ENCODE measurements at places on chromosomes 6 and 20.

DNA sequence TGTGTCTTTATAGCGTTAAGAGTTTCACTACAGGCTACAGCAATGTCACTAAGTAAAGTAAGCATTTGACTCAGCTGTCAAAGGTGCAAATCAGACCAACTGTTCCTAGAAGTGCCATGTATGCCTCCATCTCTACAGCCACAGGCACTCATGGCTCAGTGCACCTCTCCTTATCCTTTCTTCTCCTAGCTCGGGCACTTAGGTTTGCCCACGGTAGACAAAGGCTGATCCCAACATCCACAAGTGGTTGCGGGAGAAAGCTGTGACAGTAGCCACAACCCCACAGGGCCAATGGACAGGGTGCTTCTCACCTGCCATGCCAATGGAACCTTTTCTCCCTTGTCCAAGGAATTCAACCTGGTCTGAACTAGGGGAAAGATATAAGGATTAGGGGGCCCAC, 228.5 kb upstream of the EXOC2 start:
- no peak for DNase-seq

DNA sequence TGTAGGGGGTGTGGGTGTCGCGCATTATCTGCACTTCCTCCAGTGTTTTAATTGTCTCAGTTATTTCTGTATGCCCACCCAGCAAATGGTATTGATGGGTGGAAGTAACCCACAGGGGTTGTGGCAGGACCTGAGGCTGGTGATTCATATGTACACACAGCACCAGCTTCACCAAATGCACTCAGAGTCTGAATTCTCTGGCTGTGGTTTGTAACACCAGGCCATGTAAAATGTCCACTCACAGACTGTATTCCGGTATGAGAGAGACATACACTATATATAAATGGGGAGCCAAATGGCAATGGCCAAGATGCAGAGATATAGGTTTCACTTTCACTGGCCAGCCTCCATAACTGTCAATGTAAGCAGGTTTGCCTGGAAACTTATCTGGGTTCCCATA, 76.3 kb upstream of the FBXL4 start:
- DNase-seq, result no peak

- no peak for DNase-seq
Observed at GRCh38 chr20:49874696-49875095, 40.6 kb downstream of the SPATA2 start.

GRCh38 chr6:28215425-28215824, 9.7 kb upstream of the ZSCAN9 start:
- DNase-seq, result no peak

DNA sequence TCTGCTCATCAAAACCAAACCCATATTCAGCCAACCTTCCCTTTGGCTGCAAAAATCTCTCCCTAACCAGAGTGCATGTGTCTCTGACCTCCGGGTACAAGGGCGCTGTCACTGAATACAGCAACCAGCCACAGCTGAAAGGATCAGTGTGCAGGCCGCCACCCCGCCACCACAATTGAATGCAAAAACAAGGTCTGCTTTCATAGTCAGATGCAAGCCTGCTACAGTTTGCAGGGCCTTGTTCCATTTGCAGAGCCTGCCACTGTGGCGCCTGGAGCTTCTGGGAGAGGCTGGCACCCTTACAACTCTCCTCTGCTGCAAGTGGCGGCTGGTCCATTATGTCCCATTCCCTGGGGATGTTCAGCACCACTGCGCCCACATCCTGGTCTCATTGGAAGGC, 23.5 kb downstream of the MDGA1 start:
- no peak for DNase-seq

DNA sequence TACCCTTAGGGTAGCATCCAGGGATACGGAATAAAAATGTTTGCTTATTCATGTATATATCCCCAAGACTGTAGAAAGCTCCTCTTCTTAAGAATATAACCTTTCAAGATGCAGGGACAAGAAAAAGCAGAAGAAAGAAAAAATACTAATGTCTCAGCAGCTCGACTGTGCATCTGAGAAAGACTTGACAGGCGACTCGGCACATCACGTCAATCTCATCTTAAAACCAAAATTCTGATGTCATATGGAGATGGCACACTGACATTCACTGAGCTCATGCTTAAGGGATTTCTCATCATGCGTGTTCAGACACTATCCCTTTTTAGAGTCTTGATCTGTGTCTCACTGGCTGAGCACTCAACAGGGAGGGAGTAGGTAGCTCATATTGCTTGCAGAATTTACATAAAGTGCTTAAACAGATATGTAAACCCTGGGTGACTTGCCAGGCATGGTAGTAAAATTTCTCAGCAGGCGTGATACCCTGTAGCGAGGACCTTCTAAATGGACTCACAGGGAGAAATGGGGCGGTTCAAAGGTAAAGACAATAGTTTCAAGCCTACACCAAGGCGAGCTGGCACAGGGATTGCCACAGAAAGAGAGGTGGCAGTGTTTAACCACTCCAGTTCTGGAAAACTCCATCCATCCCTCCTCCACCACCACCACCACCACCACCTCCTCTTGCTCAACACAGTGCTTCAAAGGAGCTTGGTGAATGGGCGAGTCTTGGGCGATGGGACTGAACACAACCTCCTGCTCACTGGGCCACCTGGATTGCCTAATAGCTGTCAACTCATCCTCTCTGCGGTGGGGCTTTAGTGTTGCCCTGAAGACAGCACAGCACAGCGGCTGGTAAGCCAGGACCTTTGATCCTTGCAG, 330.5 kb downstream of the TFAP2A start:
- DNase-seq, result no peak

GRCh38 chr20:39835130-39835842, 853.8 kb downstream of the MAFB start:
- DNase-seq, result no peak

GRCh38 chr20:18739751-18740166, 73.8 kb upstream of the SCP2D1 start:
- DNase-seq, result peak; percentile 49

DNA sequence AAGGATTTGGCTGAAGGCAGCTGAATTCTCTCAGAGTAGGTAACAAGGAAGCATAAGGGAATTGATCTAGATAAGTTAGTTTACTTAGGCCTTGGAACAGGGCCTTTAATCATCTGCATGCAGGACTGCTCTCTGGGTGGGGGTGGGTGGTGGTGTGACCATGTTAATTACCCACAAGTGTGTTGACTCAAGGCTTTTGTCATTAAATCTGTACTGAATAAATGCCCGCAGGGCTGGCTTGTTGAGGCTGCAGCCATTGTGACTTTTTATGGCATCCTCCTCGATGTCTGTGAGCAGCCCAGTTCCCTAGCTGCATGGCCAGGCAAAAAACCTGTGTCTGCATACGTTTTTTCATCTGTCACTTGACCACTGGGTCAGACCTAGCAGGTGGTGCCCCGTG, 63.5 kb upstream of the ASCC3 start:
- no peak for DNase-seq

DNA sequence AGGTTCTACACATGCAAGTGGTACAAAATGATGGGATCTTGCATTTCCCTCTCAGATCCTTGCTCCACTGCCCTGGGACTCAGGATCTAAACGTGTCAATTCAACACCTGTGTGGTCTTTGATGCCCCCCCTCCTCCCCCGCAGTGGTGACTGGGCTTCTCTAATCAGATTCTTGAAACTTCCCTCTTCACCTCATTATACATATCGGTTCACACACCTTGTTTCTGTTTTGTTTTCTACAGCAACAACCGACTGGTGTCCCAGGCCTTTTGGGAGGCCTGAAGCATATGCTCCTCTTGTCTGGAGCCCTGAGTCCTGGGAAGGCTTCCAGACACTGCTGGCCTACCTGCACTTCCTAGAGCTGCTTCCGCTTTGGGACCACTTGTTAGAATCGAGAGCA, 20.0 kb downstream of the SAMD3 start:
- no peak for DNase-seq

DNA sequence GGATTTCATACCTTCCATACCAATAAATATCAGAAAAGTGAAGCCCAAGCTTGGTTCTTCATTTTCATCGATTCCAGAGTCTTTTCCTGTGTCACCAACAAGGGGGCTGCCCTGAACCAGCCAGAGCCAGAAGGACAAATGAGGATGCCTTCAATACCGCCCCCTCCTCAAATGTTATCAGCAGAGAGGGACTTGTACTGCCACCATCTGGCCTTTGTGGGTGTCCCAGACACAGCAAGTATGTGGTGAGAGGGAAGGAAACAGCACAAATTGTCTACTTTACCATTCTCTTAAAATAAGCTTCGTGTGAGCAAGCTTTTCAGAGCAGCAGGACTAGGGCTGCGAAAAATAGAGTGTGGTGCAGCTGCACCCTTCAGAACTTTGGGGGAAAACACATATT, 165.3 kb downstream of the SOBP start:
- no peak for DNase-seq

DNA sequence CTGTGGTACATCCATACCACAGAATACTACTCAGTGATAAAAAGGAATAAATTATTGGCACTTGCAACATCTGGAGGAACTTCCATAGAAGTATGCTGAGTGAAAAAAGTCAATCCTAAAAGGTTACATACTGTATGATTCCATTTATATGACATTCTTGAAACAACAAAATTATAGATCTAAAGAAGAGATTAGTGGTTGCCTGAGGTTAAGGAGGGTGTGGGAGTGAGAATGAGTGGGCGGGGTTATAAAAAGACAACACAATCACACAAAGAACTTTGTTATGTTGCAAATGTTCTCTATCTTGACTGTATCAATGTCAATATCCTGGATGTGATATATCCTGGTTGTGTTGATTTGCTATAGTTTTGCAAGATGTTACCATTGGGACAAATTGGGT, 21.2 kb downstream of the SNRPB start:
- no peak for DNase-seq

GRCh38 chr20:12989586-12990115, 19.1 kb upstream of the SPTLC3 start:
- no peak for DNase-seq

DNA sequence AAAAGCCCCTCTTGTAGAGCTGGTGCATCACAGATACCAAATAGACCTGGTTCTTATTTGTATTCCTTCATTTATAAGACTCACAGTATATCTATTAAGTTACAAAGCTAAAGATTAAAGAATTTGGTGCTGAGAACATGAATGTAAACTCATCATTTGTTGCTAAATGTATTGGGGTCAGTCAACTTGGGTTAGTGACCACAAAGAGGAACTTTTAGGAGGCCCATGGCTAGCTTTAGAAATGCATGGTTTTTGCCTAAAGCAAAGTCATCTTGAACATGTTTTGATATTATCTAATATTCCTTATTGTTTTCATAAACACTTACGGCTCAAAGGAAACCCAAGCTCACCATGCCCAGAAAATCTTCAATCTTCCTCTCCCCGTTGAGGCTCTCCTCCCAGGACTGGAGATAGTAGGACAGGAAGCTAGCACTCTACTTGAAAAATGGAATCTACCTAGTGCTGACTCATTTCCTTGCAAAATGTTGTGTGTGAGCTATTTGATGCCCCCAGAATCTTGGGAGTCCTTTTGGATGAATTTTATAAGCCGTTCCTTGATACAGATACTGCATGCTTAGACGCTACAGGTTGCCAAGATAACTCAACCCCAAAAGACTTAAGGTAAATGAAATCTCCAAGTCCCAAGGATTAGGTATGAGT, 121.4 kb downstream of the BMP2 start:
- no peak for DNase-seq

- no peak for DNase-seq
Observed at GRCh38 chr6:30530014-30530413, 26.3 kb downstream of the GNL1 start.

DNA sequence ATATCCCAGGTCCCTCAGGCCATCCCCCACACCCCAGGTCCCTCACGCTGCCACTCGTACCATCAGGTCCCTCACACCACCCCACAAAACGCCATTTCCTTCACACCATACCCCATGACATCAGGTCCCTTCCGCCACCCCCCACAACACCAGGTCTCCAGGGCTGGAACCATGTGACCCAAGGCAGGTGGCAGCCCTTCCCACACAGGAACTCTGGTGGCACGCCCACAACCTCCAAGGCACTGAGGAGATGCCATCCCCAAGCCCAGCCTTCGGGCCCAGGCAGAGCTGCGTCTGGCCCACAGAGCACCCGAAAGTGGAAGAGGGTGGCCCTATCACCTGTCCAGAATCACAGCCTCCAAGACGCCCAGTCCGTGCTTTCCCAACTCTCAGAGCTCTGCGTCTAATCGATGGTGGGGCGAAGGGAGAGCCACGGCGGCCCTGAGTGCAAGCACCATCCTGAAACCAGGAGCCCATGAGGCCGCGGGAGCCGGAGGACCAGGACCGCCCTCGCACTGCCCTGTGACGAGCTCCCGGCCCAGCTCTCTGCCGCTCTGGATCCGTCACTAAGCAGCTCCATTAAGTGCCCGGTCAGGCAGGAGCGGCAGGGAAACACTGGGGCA, 12.7 kb downstream of the TAF4 start:
- no peak for DNase-seq

DNA sequence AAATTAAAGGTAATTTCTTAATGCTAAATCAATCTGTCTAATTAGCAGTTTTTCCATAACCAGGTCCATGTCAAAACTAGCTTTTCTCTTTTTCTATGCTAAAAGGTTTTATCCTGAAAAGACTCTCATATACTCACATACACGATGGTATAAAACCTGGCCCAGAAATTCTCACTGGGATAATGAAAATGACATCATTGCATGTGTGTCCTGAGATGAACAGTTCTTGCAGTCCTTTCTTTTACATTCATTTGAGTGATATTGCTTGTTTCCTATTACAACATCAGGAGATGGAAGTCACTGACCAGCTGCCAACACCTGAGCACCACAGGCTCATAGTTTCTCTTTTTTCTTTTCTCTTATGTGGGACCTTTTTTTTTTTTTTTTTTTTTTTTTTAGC, 7.9 kb upstream of the PRELID3B start:
- DNase-seq, result no peak

GRCh38 chr6:134240665-134241431, 77.1 kb downstream of the SGK1 start:
- no peak for DNase-seq

DNA sequence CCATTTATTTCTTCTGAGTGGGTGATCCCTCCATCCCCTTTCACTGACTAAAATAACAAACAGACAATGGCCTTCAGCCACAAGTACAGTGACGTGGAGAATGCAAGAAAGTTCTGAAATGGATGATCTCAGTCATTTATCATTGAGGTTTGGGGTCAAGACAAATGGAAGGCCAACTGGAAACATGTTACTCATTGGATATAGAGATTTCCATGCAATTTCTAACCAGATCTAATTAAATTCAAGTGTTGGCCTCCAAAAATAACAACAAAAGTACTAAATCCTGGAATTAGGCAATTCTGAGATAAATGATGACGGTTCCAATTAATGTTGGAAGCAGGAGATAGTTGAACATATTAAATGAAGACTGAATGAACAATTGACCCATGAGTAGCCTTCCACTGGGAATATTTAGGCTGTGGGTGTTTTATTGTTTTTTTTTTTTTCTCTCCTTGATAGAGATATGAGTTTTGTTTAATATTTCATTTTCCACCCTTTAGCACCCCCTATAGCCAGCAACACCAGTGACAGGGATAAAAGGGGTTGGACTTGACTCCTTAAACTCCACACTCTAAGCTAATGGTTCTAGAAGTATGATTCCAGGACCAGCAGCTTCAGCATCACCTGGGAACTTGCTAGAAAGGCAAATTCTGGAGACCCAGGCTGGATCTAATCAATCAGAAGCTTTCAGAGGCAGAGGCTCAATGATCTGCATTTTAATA, 112.8 kb downstream of the BCAS1 start:
- no peak for DNase-seq

GRCh38 chr6:39263303-39264037, 34.2 kb upstream of the KCNK5 start:
- DNase-seq, result no peak
